ENCODE measurements at places on chromosomes 4 and X.

- DNase-seq = no peak
Measured at GRCh38 chr4:41865306-41865980, 69.8 kb upstream of the TMEM33 start.

DNA sequence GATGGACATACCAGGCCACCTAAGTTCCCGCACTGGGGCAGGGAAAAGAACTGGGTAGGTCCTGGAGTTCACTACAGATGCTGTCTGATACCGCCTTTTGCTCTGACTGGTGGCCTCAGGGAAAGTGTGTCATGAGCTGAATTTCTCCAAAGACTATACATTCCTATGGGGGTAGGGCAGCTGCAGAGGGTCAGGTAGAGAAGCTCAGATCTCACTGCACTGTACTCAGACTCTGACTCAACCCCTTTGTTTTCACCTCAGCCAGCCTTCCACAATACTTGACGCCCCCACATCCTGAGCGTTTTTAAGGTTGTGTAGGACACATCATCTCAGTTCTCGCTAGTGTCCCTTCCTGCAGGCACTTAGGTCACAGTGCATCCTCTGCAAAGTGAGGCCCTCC lies 7.8 kb downstream of the GATB start:
- no peak for DNase-seq

- DNase-seq = no peak
Measured at GRCh38 chr4:107837317-107837716, 12.6 kb downstream of the SGMS2 start.

DNA sequence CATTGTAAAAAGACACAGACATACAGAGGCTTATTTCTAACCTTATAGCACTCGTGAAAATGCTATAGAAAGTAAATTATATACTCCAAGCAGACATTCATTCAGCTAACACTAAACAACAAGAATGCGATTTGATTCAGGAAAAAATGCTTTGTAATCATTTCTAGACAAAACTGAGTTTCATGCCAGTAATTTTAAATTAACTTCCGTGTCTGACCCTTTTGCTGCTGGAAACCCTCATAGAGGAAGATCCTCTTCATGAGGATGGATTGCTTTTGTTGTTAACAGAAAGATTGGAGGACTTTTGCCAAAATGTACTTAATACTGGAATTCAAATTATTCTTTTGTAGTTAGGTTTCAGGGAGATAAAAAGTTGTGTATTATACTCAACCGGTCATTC lies 43.3 kb downstream of the GUCY1A1 start:
- DNase-seq = no peak

DNA sequence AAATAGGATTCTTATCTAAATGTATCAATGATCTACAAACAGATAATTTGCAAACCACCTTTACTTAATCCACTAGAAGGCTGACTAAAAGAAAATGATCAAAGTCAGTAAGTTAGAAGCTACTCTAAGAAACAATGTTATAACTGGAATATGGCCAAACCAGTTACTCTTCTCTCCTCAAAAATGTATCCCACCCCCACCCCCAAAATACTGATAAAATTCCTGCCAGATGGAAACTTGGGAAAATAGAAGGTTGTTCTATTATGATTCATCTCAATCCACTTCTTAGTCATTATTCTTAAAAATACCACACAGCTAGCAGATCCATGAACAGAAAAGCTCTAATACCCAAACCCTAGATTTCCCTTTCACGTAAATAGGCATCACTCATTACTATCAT lies 206.4 kb downstream of the KLHL13 start:
- no peak for DNase-seq

- DNase-seq = no peak
Measured at GRCh38 chr4:2354118-2354517, 64.3 kb downstream of the ZFYVE28 start.

DNA sequence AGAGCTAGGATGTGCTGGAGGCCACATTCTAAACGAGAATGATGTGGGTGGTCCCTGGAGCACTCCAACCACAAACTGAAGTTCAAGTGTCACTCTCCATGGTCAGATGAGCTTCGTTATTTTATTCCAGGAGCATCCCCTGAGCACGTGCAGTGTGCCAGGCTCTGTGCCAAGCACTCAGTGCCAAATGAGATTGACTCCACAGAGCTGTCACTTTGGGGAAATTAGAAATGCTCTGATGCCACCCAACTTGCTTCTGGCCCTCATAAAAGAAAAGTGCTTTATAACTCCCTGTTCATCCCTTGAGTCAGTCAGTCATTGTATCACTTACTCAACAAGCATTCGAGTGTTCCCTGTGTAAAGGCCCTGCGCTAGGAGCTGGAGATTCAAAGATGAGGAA lies 91.2 kb downstream of the RTL5 start:
- DNase-seq = no peak

GRCh38 chr4:110484767-110485166 lies 8.8 kb downstream of the ENPEP start:
- DNase-seq = no peak

DNA sequence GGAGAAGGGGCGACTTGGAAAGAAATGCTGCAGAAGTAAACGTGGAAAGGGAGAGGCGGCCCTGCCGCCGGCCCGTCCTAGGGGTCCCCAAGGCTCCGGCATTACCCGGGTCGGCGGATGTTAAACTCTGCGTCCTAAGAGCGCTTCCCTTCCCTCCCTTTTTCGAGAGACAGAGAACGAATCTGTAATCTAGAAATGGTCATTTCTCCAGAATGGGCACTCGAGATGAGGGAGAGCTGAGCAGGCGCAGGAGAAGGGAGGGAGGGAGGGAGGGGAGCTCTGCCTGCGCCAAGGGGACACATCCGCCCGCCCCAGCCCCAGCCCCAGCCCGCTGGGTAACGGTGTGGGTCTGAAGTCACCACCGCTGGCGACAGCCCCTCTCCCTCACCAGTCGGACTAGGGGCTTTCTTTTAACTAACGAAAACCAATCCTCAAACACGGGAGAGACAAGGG lies 1.7 kb downstream of the HCFC1 start:
- DNase-seq = no peak

GRCh38 chrX:29841750-29842149 lies 373.6 kb upstream of the MAGEB2 start:
- DNase-seq = no peak

GRCh38 chrX:38717871-38718270 lies 83.4 kb upstream of the MID1IP1 start:
- DNase-seq = peak; percentile 2

DNA sequence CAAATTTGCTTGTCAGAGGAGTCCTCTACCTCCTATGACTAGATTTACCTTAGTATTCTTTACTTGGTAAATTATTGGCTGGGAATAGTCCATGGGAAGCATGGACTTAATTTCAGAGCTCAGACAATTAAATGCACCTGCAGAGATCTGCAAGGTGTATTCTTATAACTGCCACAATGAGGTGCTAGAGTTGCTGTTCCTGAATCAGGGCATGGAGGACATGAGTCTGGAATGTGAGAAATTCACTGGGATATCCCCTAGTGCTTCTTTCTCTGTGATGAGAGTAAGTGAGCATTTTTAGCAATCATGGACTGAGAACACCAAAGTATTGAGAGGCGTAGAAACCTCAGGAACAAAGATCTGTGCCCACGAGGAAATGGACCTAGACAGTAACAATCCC lies 32.9 kb upstream of the GRID2 start:
- DNase-seq = no peak

GRCh38 chr4:82900066-82900410 lies 497 bp upstream of the THAP9 start:
- peak; percentile 62 for DNase-seq

GRCh38 chrX:72276478-72276953 lies 532 bp downstream of the RPS4X start:
- no peak for DNase-seq

- DNase-seq = no peak
Measured at GRCh38 chr4:89306486-89307177, 968 bp downstream of the GPRIN3 start.

DNA sequence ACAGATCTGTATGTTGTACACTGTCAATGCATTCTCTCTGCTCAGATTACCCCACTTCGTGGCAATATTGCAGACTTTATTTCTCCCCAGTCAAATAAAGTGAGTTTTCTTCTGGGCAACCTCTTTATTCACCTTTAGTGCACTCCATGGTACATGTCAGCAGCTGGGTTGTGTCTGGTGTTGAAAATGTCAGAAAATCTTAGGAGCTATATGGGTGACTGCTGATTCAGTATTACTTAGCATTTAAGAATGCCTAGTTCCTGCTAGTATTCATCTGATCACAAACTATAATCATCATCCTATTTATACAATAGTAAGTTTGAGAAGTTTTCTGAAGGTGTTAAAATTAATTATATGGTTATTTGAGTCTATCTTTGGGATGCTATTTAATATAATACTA lies 112.5 kb downstream of the CFAP299 start:
- DNase-seq = no peak

DNA sequence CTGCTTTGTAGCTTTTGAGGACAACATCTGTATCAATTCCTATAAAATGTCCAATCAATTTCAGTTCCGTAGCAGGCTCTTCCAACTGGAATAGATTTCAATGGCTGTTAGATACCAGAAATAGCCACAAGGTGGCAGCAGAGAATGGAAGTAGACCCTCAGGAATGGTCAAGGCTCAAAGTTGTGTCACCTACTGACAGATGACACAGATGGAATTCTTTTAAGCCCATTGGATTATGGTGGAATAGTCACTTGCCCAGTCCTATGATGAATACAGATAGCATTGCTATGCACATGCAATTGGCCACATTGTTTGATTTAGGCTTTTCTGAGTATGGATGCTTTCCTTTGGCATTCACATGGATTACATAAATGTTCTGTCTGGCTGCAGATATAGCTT lies 130.4 kb upstream of the RADX start:
- DNase-seq = peak; percentile 4

DNA sequence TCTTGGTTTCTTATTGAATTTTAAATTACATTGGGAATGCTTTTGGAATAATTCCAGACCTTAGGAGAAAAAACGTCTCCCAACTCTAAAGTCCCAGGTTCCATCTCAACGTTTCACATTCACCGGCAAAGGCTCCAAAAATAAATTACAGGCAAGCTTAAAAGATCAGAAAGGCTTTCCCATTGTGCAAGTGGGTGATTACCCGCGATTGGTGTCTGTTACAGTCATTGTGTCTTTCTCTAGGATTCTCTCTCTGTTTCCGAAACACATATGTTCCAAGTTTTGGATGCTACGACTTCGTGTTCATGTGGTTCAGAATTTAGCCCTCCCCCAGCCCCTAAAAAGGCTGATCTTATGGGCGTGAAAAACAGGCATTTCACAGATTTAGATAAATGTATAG lies 41.8 kb downstream of the PALLD start:
- DNase-seq = no peak

DNA sequence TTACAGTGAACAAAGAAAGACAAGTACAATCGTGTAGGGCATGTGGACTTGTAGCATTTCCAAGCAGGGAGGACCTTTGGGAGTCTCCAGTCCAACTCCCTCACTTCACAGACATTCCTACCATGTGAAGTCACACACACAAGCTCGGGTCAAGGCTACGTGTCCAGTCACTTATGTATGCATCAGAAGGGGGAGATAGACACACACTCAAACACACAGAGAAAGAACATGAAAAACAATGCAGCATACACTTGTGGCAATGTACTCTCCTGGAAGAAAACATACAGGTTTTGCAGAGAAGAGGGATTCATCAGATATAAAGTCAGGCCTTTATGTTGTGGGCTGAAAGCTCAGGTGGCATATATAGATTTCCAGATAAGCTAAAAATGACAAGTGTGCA lies 136.1 kb upstream of the MID1 start:
- DNase-seq = peak; percentile 0

- DNase-seq = no peak
Measured at GRCh38 chrX:80765220-80765625, 44.5 kb downstream of the BRWD3 start.

- no peak for DNase-seq
Measured at GRCh38 chr4:101931619-101932018, 141.1 kb downstream of the BANK1 start.

GRCh38 chr4:39255266-39255665 lies 72.9 kb downstream of the WDR19 start:
- peak; percentile 14 for DNase-seq

DNA sequence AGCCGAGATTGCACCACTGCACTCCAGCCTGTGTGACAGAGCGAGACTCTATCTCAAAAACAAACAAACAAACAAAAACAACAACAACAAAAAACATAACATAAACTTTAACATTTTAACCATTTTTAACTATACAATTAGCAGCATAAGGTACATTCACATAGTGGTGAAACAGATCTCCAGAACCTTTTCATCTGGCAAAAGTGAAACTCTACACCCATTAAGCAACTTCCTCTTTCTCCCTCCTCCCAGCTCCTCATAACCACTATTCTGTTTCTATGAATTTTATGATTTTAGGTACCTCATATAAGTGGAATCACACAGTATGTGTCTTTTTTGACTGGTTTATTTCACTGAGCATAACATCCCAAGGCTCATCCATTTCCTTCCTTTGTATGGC lies 103.6 kb downstream of the FAM13A start:
- DNase-seq = no peak

GRCh38 chr4:40749717-40750460 lies at the start of gene NSUN7:
Gene NSUN7, plus strand, starts transcription at chr4:40749955. Its CDS starts 739 bp downstream, at chr4:40750694.
- no peak for DNase-seq

GRCh38 chr4:148530114-148530513 lies 87.9 kb upstream of the NR3C2 start:
- DNase-seq = no peak

DNA sequence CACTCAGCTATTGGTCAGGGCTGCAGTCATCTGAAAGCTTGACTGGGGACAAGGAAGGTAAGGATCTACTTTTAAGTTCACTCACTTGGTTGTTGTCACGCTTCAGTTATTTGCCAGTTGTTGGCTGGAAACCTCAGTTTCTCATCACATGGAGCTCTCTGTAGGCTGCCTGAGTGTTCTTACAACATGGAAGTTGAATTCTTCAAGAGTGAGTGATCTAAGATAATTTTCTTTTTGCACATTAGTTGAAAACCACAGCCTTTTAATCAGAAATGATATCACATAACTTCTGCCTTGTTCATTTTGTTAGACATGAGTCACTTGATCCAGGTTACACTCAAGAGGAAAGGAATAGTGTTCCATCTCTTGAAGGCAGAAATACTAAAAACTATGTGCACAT lies 552.7 kb downstream of the RAPGEF2 start:
- peak; percentile 2 for DNase-seq

DNA sequence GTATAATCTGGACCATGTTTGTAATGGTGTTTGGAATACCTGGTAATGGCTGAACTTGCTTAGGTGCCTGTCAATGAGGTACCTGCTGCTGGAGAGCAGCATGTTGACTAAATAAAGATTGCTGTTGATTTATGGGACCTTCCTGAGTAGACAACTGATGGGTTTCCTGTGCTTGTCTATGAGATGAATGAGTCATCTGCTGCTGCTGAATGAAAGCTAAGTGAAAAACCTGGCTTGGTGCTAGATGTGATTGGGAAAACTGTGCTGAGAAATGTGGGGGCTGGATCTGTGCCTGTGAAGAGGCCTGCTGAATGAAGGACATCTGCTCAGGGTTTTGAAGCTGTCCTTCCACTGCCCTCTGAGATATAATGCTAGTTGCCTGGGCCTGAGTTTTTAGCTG lies 69.6 kb downstream of the WNK3 start:
- no peak for DNase-seq

- no peak for DNase-seq
Measured at GRCh38 chr4:53841711-53842110, 222.7 kb downstream of the CHIC2 start.

GRCh38 chr4:151850791-151851213 lies 90.0 kb upstream of the GATB start:
- DNase-seq = no peak

GRCh38 chr4:84937381-84937977 lies 29.0 kb downstream of the WDFY3 start:
- DNase-seq = no peak

GRCh38 chr4:155072417-155072816 lies 136.0 kb upstream of the NPY2R start:
- no peak for DNase-seq

GRCh38 chr4:19104176-19104575 lies 1082.6 kb upstream of the LCORL start:
- no peak for DNase-seq

All from SW 1271 (cell line).